Stimulated activated CD4-positive, alpha-beta T cell treated with anti-CD3 and anti-CD28 coated beads, Interleukin-1b, Interleukin-23, amount 100 ng/mL, for 1 hour (primary cell): ENCODE measurements at places on chromosomes 11 and 22.

DNA sequence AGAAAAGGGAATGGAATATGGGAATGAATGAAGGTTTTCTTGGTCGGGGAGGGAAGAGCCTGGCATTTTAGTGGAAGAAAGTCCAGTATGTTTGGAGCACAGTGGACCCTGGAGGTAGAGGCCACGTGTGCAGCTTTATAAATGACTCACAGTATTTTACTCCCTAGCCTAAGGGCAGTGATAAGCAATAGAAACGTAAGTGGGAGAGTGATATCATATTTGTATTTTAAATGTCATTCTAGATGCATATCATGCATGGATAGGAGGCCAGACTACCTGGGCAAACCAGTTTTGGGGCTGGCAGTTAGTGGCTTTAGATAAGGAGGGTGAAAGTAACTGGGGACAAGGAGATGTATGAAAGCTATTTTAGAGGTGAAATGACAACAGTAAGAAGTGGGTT lies 174.1 kb downstream of the ARHGAP42 start:
- no peak for DNase-seq

DNA sequence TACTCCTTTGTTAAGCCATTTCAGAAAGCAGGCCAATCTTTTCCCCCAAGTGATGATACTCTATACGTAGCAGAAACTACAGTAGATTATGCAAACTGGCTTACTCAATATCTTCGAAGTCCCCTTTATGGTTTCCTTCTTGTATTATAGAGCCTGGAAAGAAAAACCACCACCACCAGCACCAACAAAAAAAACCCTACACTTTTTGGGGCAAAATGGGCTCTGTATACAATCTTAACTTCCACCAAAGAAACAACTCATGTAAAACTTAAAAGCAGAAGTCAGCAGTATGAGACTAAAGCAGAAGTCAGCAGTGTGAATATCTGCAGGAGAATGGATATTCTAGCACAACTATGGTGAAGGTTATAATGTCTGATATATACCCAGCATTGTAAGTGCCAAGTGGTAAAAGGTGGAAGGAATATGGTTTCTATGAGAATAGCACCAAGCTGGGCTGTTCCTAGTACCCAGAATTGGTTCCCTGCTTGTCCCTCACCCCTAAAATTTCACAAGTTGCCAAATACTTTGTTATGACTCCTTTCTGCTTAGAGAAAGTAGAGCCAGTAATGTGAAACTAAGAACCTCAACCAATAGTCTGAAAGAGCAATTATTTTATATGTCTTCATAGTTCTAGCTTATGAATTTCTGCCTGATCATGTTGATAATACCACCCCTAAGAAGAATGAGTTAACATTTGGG lies 252.1 kb downstream of the SBF2 start:
- DNase-seq: no peak

DNA sequence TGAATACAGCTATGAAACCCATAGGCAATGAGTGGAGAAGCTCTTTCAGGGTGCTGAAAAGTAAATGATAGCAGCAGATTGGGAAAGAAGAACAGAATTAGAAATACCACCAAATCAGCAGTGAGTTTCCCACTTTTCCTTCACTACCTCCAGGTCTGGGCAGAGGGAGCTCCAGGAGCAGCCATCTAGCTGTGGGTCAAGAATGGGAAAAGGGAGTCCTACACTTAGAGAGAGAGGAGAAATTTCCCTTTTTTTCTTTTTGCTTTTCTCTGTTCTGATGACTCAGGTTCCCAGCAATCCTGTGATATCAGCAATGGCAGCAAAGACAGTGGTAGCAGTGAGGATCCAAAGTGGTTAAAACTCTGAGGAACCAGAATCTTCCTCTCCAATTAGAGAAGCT lies 263.9 kb downstream of the NXPE2 start:
- DNase-seq: no peak

- no peak for DNase-seq
Observed at GRCh38 chr22:47628477-47629272, 866.2 kb downstream of the TBC1D22A start.

- no peak for DNase-seq
Observed at GRCh38 chr22:46229701-46230100, 20.4 kb downstream of the CDPF1 start.

DNA sequence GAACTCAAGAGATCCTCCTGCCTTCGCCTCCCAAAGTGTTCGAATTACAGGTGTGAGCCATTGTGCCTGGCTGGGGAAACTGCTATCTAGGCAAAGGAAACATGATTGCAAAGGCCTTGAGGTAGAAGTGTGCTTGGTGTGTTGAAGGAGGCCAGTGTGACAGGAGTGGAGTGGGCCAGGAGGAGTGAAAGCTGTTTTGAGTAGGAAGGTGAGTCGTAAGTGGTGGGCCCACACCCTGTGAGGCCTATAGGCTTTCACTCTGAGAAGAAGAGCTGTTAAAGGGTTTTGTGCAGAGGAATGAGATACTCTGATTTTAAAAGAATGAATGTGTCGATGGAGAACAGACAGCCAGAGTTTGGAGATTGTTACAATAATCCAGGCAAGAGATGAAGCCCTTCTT lies 43.4 kb downstream of the WEE1 start:
- no peak for DNase-seq

DNA sequence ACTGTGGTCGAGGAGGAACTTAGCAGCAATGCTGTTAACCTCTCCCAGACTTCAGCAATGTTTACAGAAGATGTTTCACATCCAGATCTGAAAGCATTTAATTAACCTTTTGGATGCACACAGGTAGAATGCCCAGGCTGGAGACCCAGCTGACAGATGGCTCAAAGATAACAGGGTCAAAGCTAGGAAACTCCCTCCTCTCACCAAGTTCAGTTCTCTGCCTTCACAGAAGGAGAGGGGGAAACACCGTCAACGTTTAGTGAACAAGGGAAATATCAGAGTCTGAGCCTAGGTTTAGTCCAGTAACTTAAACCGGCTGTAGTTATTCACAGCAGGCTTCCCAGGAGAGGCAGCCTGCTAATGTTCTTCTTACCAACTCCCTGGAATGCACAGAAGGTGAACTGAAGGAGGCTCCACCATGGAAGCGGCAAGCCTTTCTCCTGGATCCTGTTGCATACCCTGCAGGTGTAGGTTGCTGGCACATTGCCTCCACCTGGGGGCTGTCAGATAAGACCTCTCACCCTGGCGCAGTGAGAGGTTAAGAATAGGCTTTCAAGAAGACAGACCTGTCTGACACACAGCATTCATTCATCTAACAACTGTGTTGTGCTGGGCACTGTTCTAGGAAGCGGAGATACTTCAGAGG lies 23.5 kb upstream of the ANKK1 start:
- no peak for DNase-seq

GRCh38 chr22:37088108-37088605 lies 21.4 kb downstream of the TMPRSS6 start:
- no peak for DNase-seq

DNA sequence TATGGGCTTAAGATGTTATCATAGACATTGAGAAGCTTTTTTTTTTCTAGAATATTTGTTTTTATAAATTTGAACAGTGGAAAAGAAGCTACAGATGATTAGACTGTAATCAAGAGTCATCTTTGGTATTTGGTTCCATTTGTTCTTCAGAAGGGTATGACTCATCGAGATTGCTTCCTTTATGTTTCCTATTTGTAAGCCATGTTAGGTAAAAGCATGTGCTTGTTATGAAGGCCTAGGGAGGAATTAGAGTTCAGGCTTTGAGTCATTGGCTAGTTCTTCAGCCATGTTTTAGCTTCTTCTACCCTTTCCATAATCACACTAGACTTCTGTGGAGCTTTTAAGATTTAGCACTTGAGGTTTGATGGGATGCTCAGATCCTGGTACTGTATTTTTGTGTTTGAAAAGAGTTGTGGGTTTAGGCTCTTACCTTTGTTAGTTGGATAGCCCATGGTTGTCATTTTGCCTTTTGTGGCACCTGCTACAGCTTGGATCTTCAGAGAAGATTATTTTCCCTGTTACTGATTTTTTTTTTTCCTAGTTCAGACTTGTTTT lies 44.3 kb downstream of the POLD3 start:
- DNase-seq: no peak

- DNase-seq: no peak
Observed at GRCh38 chr22:25760848-25761595, 19.0 kb downstream of the MYO18B start.

DNA sequence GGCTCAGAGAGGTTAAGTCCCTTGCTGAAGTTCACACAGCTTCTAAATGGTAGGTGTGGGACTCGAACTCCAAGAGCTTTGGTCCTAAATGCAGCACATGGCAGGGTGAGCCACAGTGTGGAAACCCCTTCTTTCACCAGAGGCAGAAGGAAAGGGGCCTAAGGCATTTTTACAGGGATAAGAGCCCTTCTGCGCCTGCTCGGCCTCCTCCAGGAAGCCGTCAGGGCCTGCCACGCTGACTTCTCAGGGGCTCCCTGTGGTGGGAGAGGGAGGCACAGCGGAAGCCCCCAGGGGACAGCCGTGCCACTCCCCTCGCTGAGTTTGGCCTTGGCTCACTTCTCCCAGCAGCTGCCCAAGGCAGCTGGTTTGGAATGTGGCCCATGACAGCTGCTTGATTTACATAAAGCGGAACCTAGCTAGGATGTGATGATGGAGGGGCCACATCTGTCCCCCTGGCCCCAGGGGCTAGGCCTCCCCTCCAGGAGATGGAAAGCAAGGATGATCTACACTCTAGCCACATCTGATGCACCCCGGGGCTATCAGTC lies 35.4 kb downstream of the CD82 start:
- DNase-seq: no peak

DNA sequence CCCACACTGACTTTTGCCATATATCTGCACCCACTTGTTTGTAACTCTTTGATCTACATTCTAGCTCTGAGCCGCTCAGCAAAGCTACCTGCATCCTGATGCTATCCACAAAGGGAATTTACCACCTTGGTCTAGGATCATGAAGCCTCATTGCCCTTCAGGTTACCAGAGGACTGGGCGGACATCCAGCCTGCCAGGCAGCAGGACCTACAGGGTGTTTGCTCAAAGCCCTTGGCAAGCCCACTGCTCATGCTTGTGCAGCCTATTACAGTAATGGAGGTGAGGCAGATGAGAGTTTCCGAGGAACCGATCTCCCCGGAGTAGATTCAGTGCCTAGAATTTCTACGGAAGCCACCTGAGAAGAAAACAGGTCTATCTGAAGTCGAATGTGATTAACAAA lies 417.2 kb downstream of the OPCML start:
- DNase-seq: no peak

GRCh38 chr11:123137431-123138224 lies 57.4 kb downstream of the CLMP start:
- DNase-seq: no peak

GRCh38 chr11:73495731-73496130 lies 102.2 kb downstream of the FAM168A start:
- DNase-seq: no peak

- DNase-seq: no peak
Observed at GRCh38 chr11:108237058-108237481, 14.2 kb downstream of the ATM start.

DNA sequence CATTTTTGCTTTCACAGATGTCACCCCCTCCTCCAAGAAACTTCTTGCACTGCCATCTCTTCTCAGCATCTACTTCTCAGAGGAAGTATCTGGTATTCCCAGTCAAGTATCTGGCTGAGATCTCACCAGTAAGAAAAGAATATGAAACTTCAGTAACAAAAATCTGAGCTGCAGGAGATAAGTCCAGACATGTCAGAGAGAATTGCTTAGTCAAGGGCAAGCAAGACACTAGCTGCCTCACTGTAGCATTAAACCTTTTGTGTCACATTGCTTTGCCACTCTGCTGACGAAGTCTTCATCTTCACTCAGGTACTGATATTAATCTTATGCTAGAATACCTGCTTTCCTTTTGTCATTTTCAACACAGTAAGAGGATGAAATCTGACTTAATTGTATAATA lies 70.6 kb upstream of the ZC3H12C start:
- no peak for DNase-seq

DNA sequence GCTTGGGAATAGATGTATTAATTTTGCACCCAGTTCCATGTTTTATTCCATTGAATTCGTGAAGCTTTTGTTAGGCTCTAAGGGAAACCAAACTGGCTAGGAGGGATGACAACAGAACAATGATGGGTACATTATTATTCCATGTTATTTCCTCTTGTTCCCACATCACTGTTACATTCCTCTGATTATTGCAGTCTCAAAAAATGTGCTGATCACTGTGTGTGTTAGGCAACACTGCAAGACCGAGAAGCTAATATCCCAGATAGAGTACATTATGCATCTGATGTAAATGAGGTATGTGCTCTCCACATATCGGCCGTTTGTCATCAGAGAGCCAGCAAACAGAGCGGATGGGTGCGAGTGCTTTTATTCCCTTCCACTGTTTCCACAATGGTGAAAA lies 327.9 kb downstream of the SOX6 start:
- no peak for DNase-seq

GRCh38 chr22:36419912-36420882 lies 32.4 kb upstream of the MYH9 start:
- DNase-seq: no peak

DNA sequence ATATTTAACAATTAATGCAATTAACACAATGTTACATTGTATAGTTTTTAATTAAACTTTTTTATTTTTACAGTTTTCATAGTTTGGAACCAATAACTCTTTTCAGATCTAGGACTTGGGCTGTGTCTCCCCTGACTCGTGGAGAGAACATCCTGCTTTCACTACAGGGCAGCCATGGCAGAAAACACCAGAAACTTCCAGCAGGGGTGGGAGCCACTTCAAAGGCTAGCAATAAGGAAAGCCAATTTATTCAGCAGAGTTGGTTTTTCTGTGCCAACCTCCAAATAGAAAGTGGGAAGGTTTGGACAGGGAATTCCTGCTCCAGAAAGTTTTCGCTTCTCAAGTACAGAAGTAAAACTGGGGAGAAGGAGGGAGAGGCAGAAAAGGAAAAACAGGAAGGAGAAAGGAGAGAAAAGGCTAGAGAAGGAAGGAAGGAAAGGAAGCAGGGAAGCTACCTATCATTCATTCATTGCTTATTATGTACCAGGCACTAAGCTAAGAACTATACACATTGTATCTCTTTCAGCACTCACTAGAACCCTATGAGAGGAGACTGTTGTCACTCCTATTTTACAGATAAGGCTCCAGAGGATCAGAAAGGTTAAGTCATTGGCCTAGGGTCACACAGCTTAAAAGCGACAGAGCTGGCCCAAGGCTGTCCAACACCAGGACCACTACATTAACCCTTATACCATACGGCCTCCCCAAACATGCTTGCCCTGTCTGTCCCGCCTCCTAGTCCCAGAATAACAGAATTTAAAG lies 54.8 kb upstream of the CREB3L1 start:
- DNase-seq: no peak

GRCh38 chr11:2701898-2702434 lies 2.2 kb upstream of the KCNQ1OT1 start:
- no peak for DNase-seq

DNA sequence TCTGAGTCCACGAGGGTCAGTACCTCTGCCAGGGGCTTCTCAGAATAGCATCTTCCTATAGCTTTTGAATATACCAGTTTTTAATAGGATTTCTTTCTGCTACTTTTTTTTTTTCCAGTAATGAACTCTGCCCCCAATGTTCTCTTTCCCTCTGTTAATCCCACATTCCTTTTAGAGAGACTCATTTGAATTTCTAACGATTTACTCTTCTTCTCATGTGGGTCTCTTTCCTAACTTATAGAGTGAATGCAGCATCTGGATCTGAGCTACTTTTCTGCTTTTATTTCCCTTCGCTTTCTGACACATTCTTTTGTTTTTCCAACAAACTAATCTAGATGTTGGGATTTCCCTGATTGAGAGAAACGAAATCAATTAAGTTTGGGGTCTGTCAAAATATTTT lies 71.4 kb downstream of the INSC start:
- DNase-seq: no peak
